ENCODE measurements at places on chromosomes 3 and 15. TPM values are rescaled to one million over a fixed set of nuclear protein-coding genes. Genes with fewer than 3 reads are reported as not detected.

Gene MYRIP
- not detected for total RNA-seq

Gene NRROS
- not detected for total RNA-seq

Gene NPTN
- 197 TPM for total RNA-seq

Gene RPUSD2
- 15.1 TPM for total RNA-seq

Gene SLC35G2
- 30.5 TPM for total RNA-seq

Gene C3orf22
- not detected for total RNA-seq

Gene GOLGA8N
- 1.5 TPM for total RNA-seq

Gene TIMP4
- 10.8 TPM for total RNA-seq

Gene TRPM1
- total RNA-seq: not detected

Gene TNIK
- 2.5 TPM for total RNA-seq

Gene VIPR1
- total RNA-seq: 0.47 TPM

Gene SNTN
- not detected for total RNA-seq

Gene SLC25A38
- total RNA-seq: 45.9 TPM

Gene PLSCR2
- not detected for total RNA-seq

Gene NR1D2
- 5.8 TPM for total RNA-seq

Gene SST
- not detected for total RNA-seq

Gene CSPG5
- total RNA-seq: 1.1 TPM

Gene ATP13A5
- not detected for total RNA-seq

All from A549 treated with ZK216348 at 1 μM for 4 hours (cell line).